Choroid plexus epithelial cell (primary cell): ENCODE measurements at places on chromosomes 1 and 21.
A peak's percentile ranks its signal among the peaks of the same experiment; 100 is the strongest.

DNA sequence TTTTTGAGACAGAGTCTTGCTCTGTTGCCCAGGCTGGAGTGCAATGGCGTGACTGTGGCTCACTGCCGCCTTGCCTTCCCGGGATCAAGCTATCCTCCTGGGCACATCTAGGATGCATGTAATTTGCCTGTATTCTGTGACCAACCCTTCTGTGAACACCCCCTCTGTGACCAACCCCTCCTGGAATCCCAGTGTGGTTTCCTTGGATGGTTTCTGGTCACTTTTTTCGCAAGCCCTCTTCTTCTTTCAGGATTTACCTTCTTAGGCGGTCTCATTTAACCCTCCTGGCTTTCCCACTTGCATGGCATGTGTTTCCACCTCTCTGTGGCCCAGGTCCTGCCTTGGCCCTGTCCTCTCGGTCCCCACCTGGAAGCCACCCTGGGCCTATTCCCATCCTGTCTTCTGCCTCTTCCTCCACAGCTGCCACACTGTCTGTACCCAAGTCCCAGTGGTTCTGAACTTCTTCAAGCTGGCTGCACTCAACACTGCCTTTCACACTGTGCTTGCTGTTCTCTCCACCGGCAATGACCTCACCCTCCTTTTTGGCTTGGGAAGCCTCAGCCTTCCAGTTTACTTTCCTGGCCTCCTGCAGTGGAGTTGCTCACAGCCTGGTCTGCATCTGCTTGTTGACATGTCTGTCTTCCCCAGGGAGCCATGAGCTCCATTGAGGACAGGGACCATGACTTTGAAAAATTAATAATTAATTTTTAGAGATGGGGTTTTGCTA is 57.0 kb downstream of the DISC1 start:
- DNase-seq, result peak; percentile 45

DNA sequence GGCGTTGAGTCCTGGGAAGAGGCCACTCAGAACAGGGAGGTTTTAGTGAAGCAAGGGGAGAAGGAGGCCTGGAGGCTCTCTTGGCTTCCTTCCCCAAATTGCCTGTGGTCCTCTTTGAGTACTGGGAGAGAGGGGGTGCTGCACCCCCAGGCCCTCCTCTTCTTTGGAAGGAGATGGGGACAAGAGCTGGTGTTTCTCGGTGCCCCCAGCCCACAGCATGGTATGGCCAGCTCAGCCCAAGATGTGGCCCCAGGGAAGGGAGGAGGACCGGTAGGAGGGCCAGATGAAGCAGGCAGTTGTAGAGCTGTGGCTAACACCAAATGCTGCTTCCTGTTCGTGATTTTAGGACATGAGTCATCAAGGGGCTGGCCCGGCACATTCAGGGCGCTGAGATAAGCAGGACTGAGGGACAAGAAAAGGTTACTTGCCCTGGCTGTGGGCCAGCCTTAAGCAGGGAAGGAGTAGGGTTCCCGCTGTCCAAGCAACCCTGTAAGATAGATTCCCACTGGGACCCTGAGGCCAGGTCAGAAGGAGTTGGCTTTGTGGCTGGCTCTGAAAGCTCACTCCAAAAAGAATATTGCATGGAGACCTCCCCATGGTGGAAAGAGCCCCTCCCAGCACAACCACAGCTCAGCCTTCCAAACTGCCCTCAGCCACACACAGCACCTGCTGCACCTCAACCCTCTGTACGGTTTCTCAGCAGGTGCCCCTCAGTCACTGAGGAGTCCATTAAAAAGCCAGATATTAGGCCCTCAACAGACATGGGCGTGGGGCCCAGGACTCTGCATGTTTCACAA is 4.9 kb upstream of the TNFRSF1B start:
- peak; percentile 92 for DNase-seq

DNA sequence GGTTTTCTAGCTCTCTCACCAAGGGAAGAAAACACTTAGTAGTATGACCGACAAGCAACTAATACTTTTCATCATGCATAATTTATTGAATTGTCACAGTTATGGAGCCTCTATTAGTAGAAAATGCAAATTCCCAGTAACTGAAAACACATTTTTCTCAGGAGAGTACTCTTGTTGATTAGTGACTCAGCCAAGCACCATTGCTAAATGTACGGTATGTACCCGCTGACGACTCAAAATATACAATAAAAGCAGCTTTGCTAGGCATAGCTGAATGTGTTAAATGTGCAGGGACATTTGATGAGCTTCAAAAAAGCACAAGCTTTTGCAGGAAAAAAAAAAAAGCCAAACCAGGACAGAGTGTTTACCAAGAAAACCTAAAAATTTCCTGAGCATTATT is 63.9 kb downstream of the WDR64 start:
- DNase-seq, result peak; percentile 64

GRCh38 chr1:11362547-11363021 is 89.6 kb downstream of the UBIAD1 start:
- no peak for DNase-seq

DNA sequence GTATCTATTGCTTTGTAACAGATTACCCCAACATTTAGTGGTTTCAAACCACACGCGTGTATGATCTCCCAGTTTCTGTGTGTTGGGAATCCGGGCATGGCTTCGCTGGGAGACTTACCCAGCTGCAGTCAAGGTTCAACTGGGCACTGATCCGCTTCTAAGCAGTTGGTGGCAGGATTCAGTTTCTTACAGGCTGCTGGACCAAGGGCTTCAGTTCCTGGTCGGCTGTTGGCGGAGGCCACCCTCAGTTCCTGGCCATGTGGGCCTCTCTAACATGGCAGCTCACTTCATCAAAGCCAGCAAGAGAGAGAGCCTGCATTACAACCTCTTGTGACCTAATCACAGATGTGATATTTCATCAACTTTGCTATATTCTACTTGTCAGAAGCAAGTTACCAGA is 53.8 kb upstream of the NEK2 start:
- DNase-seq, result no peak

DNA sequence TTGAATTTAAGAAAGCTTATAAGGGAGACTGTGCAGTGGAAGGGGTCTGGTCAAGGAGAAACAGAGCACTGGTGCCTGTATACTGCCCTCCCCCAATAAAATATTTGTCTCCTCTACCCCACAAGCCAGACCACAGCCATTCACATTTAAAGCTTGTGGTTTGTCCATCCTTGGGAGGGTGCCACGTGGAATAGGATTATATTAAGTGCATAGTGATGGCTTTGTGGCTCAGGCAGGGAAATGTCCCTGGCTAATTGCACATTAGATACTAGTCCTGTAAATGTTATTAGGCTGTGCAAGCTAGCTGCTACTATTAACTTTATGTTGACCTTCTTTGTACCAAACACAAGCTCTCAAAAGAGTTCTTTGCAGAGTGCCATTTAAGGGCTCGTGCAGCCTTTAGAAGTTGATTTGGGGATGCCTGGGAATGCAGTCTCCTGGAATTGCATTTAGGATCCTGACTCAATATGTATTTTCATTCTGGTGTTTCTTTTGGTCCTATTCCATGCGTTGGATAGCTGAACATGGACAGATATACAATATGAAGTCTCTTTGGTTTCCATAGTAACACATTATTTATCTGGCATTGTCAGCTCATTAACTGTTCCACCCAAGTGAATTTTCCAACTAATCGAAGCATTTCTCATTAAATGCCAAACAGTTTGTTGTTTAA is 210.6 kb downstream of the ROR1 start:
- peak; percentile 34 for DNase-seq

GRCh38 chr1:112504001-112504660 is 4.6 kb upstream of the WNT2B start:
- DNase-seq, result no peak

DNA sequence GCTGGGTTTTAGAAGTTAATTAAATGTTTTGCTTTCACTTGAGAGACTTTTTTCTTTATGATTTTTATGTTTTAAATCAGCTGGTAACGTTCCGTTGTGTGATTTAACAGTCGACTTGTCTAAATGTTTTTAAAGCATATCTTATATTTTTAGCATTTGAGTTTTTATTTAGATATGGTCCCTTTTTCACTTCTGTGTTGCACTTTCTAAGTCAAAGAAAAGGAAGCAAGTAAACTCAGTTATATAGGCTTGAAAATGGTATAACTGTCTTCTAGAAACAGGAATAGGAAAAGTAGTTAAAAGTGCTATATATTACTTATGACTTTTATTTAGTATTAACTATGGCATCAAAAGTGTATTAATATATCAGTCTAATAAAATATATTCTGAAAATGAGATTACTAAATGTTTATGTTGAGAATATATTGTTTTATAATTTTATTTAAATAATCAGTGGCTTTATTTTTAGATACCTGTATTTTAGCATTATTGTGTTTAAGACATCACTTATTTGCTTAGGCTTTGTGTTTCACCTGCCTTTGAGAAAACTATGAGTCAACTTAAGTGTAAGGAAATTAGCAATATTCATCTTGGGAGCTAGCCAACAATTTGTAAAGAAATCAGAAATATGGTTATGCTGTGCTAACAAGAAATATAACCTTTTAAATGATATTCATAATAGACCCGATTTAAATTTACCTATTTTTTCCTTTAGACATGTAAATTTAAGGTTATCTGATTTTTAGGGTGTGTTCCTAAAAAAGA is 60.5 kb downstream of the RABGAP1L start:
- DNase-seq, result peak; percentile 34

DNA sequence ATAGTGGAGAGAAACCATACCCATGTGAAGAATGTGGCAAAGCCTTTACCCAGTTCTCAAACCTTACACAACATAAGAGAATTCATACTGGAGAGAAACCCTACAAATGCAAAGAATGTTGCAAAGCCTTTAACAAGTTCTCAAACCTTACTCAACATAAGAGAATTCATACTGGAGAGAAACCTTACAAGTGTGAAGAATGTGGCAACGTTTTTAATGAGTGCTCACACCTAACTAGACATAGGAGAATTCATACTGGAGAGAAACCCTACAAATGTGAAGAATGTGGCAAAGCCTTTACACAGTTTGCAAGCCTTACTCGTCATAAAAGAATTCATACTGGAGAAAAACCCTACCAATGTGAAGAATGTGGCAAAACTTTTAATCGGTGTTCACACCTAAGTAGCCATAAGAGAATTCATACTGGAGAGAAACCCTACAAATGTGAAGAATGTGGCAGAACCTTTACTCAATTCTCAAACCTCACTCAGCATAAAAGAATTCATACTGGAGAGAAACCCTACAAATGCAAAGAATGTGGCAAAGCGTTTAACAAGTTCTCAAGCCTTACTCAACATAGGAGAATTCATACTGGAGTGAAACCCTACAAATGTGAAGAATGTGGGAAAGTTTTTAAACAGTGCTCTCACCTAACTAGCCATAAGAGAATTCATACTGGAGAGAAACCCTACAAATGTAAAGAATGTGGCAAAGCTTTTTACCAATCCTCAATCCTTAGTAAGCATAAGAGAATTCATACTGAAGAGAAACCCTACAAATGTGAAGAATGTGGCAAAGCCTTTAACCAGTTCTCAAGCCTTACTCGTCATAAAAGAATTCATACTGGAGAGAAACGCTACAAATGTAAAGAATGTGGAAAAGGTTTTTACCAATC is 80.0 kb downstream of the JMJD4 start:
- no peak for DNase-seq

GRCh38 chr1:183989078-183989577 is 48.4 kb downstream of the COLGALT2 start:
- DNase-seq, result peak; percentile 77

DNA sequence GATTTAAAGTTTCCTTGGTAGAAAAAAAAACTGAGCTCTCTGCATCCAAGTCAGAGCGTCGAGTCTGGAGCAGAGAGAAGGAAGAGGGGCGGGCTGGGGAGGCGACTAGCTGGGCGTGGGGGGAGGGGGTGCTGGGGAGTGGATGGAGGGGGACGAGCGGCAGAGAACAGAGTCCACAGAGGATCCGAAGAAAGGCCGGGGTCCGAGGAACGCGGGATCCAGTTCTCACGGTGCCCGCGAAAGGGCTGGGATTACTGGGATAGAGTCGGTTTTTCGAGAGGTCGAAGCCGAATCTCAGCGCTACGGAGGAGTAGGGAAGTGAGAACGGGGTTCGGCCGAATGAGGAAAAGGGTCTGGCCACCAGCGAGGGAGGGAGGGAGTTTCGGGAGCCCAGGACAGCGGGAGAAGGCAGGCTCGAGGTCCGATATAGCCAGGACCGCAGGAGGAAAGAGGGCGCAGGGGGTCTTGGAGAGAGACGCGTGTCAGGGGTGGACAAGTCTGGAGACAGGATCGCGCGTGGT is 665 bp downstream of the DAB1 start:
- peak; percentile 20 for DNase-seq

GRCh38 chr1:173554089-173554488 is 48.8 kb downstream of the SLC9C2 start:
- DNase-seq, result no peak

- DNase-seq, result no peak
These were observed 918 bp downstream of the CSTB start for GRCh38 chr21:43775190-43775589.

GRCh38 chr1:42175314-42176054 is 10.9 kb upstream of the GUCA2A start:
- no peak for DNase-seq

- DNase-seq, result no peak
These were observed 49.1 kb upstream of the IFNLR1 start for GRCh38 chr1:24235921-24236788.
